ENCODE measurements at places on chromosomes 16 and 17.

DNA sequence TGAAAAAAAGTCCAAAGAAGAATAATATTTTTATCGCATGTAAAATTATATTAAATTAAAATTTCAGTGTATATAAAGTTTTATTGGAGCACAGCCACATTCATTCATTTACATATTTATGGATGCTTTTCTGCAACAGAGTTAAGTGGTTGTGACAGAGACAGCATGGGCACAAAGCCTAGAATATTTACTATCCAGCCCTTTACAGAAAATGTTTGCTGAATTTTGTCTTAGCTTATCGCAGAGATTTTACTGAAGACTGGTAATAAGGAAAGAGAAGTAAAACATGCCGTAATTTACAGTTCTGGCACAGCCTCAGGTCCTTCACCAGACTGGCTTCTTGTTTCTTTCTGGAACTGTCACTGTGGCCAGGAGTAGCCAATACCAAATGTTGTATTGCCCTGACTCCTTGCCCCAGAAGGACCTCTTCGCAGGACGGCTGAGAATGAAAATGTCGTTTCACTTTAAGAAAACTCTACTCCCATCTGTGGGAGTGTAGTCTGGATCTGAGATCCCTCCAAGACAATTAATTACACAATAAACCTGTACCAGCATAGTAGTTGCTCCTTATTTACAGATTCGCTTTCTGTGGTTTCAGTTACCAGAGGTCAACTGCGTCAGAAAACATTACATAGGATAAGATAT, 94.9 kb upstream of the GOT2 start:
- no peak for DNase-seq

DNA sequence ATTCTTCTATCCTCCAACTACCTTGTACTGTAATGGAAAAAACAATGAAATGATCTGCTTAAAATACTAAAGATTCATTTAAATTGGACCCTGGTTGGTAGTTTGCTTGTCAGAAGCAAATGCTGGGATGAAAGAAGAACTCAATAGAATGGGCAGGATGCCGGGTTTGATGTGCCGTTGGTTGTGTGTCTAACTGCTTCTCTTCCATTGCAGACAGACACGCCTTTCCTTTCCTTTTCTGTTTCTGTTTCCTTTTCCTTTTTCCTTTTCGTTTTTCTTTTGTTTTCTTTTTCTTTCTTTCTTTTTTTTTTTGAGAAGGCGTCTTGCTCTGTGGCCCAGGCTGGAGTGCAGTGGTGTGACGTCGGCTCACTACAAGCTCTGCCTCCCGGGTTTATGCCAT, 64.6 kb downstream of the PLCG2 start:
- no peak for DNase-seq

DNA sequence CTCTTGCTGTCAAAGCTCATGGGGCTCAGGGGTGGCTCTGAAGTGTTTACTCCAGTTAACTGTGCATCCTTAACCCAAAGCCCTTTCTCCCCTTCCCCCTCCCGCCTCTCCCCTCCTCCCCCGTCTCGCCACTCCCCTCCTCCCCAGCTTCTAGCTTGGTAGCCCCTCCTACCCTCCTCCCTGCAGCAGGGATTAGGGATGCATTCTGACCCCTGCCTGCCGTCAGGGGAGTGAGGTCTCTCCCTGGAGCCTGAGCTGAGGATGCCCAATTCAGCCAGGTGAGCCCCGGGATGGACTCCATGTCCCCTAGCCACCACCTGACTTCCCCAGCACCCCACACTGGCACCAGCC, 1.6 kb downstream of the HS3ST6 start:
- no peak for DNase-seq

DNA sequence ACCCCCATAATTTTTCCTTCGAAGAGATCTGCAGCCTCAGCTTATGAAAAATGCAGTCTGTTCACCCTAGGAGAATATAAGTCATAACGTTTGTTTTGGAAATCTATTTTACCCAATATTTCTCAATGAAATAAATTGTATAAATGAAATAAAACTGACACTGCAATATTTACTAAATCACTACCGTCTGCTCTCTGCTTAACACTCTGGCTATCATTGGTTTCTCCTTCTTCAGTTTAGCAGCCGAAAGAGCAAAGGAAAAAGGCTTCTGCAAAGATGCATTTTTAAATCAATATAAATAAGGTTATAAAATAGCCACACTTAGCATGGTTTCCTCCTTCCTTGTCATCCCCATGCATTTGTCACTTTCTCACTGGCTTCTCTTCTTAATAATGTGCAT, 148.2 kb downstream of the SNX11 start:
- DNase-seq = no peak

DNA sequence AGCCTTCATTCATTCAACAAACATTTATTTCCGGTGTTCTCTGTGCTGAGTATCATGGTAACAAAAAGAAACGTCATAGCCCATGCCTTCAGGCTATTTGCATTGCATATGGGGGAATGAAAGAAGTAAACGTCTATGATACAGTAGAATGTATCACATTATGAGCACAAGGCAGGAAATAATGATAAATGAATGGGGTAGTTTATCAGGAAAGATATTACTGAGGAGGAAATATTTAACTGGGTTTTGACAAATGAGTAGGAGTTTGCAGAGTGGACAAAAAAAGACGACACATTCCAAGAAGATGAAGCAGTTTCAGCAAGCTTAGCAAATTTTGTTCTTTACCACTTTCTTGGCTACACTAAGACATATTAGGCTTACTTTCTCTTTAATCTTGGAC, 1.3 kb upstream of the KRTAP4-7 start:
- DNase-seq = no peak

DNA sequence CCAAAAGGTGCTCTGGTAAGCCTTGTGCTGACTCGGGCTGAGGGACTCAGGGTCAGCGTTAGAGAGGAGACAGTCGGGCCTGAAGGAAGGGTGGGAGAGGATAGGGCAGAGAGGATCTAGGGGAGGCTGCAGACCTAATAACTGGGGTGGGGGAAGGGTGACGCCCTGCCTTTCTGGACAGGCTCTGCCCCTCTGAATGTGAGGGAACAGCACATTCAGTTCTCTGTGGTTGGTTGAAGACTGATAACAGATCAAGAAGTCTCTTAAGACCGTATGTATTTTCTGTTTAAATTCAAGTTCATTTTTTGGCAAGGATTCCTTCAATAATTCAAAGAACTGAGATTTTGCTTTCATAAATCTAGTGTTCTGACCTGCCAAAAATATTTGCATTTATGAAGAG, 56.2 kb upstream of the TEKT3 start:
- no peak for DNase-seq

- DNase-seq = no peak
These were observed 11.4 kb downstream of the CNP start for GRCh38 chr17:41977991-41978390.

- no peak for DNase-seq
These were observed 52.1 kb upstream of the MYOCD start for GRCh38 chr17:12613566-12613965.

DNA sequence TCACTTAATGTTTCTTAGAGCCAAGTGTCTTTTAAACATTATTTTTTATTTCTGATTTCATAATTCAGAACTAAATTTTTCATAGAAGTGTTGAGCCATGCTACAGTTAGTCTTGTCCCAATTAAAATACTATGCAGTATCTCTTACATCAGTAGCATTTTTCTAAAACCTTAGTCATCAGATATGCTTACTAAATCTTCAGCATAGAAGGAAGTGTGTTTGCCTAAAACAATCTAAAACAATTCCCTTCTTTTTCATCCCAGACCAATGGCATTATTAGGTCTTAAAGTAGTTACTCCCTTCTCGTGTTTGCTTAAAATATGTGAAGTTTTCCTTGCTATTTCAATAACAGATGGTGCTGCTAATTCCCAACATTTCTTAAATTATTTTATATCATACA, 13.6 kb upstream of the BCAS3 start:
- DNase-seq = no peak

DNA sequence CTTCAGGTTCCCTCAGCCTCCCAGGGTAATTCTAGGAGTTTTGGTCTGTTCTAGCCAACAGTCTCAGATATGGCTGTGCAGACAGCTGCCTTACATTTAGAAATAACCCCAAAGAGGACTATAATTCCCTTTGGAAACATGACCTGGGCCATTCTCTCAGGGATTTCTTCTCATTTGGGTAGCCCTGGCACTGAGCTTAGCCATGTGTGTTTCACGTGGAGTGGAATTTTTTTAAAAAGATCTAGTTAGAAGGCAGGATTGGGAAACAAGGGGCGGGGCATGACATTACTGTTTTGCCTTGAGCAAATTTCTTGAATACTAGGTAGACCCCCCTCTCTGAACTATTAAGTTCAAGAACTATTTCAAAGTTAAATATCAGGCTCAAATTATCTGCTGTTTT, 29.6 kb upstream of the MRC2 start:
- no peak for DNase-seq
